ENCODE measurements at places on chromosomes 1 and 21.

DNA sequence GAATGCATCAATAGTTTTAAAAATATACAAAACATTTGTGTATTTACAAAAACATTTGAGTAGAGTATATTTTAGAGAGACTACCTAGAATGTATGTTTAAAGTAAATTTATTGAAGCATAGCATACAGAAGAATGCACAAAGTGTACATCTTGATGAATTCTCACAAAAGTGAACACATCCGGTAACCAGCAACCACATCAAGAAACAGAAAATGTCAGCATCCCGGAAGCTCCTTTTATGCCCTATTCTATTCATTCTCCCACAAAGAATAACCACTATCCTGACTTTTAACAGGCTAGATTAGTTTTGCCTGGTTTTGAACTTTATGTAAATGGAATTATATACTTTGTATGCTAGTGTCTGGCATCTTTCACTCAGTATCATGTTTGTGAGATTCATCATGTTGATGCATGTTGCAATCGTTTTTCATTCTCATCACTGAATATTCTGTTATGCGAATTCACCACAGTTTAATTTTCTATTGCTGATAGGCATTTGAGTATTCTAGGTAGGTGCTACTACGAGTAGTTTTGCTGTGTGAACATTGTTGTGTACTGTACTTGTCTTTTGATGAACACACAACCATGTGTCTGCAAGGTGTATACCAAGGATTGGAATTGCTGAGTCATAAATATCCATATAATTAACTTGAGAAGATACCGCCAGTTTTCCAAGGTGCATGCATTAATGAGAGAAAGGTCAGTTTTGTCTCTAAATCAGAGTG, 75.4 kb downstream of the CACHD1 start:
- no peak for DNase-seq

DNA sequence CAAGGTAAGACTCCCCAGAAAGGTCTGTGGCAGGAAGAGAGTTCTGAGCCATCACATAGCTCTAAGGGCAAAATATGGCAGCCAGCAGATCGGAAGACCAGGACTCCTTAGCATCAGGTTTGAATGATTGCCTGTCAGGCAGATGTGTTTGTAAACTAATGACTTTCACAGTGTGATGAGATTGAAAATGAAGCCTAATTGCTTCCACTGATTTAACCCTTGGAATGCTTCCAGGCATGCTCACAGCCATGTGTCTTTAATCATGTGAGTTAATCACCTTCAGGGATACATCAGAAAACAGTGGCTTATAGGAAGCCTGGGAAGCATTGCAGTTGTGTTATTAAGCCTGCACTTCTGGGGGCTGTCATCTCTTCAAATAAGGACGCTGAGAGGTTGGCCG, 82.8 kb downstream of the LRRC53 start:
- no peak for DNase-seq

DNA sequence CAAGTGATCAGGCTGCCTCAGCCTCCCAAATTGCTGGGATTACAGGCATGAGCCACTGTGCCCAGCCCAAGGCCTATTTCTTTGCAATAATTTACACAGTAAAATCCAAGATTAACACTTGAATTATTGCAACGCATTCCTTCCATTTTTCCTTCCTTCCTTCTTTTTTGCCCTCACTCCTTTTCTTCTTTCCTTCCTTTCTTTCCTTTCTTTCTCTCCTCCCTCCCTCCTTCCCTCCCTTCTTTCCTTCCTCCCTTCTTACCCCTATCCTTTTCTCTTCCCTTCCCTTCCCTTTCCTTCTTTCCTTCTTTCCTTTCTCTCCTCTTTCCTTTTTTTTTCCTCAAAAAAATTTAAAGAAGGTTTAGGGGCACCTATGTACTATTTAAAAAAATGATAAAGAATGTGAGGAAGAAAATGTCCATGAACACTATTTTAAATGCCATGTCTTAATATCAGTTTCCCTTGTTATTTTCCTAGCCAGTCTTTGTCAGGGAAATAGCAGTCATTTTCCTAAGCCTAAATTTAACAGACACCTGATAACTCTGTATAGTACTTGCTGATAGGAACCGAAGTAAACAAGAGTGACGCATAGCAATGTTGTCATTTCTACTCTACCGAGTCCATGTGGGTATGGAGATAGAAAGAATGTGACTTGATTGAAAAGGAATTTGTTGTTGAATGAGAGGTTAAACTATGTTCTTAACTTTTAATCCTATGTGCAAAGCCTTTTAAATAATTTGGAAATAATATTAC, 79.8 kb upstream of the HMCN1 start:
- no peak for DNase-seq

DNA sequence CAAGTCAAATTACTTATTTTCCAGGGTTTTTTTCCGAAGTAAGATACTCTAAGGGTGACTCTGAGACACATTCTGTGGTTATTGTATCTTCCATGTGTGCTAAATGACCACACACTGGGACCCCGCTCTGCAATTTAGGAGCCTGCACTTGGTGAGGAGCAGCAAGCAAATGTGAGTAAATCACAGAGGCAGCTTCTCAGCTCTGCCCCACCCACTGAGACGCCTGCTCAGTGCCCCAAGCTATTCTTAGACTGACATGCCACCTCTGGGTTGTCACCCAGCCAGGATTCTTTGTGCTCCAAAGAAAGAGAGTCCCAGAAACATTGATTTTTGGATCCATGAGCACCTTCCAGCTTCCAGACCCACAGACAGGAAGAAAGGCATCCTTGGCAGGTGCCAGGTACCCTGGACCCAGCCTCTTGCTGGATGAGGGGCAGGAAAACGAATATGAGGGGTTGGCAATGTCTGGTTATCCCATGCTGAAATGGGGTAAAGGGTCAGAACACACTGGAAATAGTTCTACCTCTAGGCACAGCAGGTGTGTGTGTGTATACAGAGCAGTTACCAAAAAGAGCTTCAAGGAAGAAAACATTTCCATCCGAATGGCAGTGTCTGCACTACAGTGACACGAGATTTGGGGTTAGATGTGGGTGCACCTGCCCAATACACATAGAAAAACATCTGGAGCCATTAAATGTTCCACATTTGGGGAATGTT, 41.2 kb downstream of the TNR start:
- no peak for DNase-seq

DNA sequence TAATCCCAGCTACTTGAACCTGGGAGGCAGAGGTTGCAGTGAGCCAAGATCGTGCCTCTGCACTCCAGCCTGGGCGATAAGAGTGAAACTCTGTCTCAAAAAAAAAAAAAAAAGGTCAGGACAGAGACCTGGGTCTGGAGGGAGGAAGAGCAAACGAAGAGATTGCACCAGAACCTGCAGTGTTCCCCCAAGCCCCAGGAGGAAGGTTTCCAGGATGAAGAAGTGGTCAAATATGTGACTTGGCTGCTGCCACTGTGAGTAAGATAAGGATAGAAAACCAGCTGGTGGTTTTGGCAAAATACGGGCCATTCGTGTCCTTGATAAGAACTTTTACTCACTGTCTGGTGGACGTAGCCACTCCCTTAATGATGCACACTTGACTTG, 42.2 kb downstream of the CLDN14 start:
- DNase-seq, result no peak

DNA sequence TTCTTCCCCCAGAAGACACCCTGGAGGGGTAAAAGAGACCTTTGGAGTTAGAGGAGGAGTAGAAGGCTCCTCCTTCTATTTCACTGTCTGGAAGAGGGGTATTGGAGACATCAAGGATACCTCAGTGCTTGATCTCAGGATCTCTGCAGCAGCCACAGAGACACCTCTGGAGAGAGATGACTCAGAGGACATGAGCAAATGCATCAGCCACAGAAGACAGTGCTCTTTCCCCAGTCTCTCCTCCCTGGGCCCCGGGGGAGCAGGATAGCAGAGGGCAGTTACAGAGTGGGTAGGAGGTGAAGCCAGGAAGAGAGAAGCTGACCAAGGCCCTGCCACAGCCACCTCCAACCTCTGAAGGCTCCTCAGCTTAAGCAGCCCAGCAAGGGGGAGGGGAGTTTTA, 15.3 kb upstream of the TEDDM1 start:
- DNase-seq, result no peak

- no peak for DNase-seq
Measured at GRCh38 chr1:230171356-230172015, 104.4 kb downstream of the GALNT2 start.

- DNase-seq, result no peak
Measured at GRCh38 chr1:202014915-202015661, 4.7 kb downstream of the ELF3 start.

- no peak for DNase-seq
Measured at GRCh38 chr1:25083481-25084345, 148.6 kb downstream of the SYF2 start.

GRCh38 chr1:182069028-182069466, 7.5 kb upstream of the ZNF648 start:
- no peak for DNase-seq

- DNase-seq, result no peak
Measured at GRCh38 chr1:3708791-3709190, 43.5 kb upstream of the CCDC27 start.

GRCh38 chr21:32198384-32198783, 80.5 kb downstream of the MIS18A start:
- no peak for DNase-seq

- no peak for DNase-seq
Measured at GRCh38 chr1:167082511-167083027, 7.6 kb downstream of the GPA33 start.

DNA sequence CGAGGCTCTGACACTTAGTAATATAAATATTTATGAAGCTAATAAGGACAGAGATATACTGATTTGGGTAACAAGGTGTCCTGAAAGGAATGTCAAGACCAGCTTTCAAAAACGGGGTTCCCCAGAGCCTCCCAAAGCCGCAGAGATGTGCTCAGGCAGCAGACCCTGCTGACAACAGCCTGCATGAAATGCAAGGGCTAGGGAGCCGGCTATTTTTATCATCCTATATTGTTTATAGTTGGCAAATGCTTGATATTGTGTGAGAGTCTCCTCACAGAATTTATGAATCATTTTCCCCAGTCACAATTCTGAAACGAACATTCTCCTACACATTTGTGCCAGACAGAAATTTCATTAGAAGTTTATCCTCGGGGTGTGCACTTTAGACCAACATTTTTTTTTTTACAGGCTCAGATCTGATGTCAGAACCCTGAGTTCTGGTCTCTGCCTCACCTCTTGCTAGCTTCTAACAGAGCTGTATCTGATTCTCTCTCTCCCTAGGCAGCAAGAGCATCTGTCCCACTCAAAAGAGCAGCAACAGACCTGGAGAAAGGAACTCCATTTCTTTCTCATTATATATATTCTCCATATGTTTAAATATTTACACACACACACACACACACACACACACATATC, 302.3 kb upstream of the PLD5 start:
- DNase-seq, result no peak

DNA sequence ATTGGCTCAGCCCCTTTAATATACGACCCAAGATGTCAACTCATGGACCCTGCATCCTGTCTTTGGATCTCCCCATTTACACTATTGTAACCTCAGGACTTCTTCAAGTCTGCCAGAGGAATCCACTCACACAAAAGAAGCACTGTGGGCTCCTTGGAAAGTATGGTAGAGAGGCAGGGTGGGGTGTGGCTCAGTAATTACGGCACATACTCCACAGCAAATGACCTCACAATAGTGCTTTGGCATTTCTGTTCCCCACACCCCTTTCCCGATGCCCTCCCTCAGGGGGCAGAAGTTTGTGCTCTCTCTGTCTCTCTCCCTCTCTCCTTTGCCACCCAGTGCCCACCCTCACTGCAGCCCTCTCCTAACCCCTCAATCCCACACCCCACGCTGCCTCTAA, 27.8 kb upstream of the IFNAR2 start:
- no peak for DNase-seq

- no peak for DNase-seq
Measured at GRCh38 chr1:221735999-221736398, 5.9 kb downstream of the DUSP10 start.

GRCh38 chr1:107434361-107434693, 293.5 kb downstream of the NTNG1 start:
- DNase-seq, result no peak

DNA sequence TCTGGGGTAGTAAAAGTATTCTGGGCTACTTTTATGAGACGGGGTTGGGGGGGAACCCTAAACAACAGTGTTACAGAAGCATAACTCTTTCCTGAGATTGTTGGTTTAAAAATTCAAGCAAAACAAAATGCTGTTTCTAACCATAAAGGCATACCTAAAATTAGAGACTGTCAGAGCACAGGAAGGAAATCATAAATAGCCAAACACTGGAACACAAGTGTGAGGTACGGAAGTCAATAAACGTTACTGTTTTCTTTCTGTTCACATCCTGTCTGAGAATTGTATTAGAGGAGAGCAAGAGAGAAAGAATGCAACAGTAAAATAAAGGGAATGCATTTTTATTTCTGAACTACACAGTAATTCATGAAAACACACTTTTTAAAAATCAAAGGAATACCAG, 42.8 kb upstream of the IL12RB2 start:
- no peak for DNase-seq

DNA sequence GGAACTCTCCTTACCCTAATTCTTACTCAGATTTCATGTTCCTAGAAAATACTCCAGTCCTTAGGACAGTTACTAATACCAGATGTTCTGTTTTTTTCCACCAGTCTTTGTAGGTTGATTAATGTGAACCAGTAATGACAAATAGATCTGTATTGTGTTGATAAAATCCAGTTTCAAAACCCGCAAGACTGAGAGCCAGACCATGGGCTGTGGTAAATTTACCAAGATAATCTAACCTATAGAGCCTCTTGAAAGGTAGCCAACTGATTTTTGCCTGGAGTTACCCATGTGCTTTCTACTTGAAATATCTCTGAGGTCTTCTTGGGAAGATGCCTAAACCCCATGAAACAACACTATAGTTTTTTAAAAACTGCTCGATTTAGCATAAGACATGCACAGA, 46.5 kb upstream of the CDC7 start:
- no peak for DNase-seq

DNA sequence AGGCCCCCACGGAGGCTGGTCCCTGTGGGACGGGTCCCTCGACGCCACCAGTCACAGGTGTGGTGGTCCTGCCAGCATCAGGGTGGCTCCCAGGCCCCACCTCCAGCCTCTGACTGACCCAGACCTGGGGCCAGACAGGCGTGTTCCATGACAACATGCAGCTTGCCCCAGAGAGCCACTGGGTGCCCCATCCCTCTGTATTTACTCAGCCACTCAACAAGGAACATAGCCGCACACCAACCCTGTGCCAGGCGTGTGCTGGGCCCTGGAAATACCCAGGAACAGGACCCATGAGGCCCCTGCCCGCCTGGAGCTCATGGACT, 65.4 kb downstream of the MATN1 start:
- no peak for DNase-seq

DNA sequence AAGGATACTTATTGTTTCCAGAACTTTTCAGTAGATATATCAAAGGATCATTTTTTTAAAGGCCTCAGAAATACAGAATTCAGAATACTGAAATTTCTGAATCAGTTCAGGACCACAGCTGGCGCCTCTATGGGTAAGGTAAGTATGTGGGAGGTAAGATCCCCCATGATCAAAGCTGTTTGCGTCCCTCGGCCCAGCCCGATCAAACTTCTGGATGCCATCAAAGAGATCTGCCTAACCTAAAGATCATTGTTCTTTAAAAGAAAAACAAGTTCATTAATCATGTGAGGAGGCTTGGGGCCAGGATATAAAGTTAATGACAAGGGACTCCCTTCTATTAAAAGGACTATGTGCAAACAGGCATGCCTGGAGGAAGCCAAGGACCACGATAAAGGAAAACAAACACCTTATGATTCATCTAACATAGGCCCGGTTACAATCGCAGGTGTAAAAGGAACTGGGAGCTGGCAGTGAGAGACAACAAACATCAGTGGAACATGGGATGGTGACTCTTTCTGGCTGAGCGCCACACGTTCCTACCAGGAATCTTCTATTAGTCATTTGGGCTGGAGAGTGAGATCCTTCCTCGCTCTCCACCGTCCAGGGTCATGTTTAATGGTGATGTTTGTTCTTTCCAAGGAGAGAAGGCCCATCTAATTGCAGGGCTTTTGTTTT, 2.8 kb upstream of the BACE2 start:
- no peak for DNase-seq

GRCh38 chr1:220012259-220012658, 34.0 kb downstream of the EPRS1 start:
- DNase-seq, result no peak

Measured in GOT3 (cell line).